ENCODE measurements at places on chromosomes 6 and 20.

DNA sequence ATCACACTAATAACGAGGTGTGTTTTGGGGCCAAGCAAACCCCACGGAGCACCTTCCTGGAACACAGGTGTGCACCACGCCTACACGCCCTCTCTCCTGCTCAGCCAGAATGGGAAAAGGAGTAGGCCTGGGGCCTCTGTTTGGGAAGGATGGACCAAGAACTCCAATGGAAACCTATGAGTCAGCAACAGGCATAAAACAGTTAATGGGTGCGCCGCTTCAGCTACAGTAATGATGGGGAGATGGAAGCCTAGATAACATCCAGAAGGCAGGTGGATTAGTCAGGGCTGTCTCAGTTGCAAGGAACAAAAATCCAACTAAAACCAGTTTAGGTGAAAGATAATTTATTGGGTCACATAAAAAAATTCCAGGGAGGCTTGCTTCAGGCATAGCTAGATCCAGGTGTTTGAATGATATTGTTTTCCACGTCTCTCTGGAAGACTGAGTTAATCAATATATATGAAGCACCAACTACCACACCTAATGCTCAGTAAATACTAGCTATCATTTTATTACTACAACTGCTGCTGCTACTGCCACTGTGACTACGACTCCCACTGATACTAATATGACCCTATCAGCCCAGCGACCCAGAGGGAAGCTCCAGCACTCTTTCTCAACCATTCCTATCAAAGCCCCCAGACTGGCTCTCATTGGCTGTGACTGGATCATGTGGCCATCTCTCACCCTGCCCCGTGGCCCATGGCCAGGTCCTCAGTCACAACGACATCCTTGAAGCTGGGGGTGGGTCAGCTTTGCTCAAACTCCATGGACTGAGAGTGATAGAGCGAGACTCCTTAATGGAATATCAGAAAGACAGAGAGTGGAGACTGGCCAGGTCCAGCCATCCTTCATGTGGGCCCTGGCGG is 155.2 kb upstream of the PTPN1 start:
- DNase-seq = no peak
- no peaks in the 10 kb centered on the region for H3K36me3 ChIP-seq
- peaks cover 20% of the 10 kb centered on the region for H3K4me1 ChIP-seq
- peaks cover 35% of the 10 kb centered on the region for H3K27me3 ChIP-seq

DNA sequence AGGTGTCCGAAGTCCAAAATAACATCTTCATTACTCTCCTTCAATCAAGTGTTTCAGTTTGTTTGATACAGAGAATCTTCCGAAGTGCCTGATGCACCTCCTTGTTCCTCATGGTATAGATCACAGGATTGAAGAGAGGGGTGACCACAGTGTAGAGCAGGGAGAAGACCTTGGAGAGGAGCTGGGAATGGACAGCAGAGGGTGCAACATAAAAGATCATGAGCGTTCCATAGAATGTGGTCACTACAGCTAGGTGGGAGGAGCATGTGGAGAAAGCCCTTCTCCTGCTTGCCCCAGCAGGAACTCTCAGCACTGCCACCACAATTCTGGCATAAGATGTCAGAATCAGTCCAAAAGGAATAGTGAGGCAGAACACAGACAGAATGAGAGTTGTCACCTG is 11.9 kb downstream of the OR12D1 start:
- no peaks in the 10 kb centered on the region for H3K36me3 ChIP-seq
- peaks cover 19% of the 10 kb centered on the region for H3K27me3 ChIP-seq
- DNase-seq = no peak
- no peaks in the 10 kb centered on the region for H3K4me1 ChIP-seq
- H3K27ac ChIP-seq = no peak overlapping the region

GRCh38 chr6:18268066-18268465 is 3.7 kb upstream of the DEK start:
- H3K27ac ChIP-seq = no peak overlapping the region
- H3K4me3 ChIP-seq = no peak overlapping the region
- peaks cover 11% of the 10 kb centered on the region for H3K4me1 ChIP-seq
- H3K36me3 ChIP-seq = peaks cover 6% of the 10 kb centered on the region

DNA sequence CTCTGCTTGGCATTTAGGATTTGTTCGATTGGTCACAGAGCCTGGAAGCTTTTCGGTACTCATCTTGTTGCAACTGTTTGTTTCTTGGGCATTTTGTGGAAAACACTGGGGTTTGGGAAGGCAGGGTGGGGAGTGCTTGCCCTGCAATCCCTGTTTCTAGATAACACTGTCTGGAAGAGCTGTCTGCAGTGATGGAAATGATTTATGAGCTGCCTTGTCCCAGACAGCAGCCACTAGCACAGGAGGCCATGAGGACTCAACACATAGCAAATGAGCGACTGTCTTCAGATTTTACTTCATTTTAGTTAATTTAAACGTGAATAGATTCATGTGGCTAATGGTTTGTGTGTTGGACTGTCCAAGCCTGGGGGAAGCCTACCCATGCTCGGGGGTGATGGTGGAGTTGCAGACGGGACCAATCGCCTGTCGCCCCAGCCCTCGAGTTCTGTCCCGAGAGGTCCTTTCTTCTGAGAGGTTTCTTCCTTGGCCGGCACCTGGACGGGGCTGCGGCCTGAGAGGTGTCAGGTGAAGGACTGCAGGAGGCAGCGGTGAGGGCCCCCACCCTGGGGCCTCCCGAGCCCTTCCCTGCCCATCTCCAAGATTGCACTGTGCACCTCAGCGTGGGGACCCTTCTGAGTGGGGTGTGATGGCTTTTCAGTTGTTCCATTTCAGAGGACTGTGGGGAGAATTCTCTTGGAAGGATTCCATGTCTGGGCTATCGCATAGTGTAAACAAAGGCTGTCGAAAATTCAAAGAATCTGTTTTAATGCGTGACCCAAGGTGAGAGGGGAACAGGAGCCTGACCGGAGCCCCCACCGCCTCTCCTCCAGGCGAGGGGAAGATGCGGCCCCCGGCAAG is 55.4 kb downstream of the SMOC2 start:
- no peak for DNase-seq
- H3K27me3 ChIP-seq = no peaks in the 10 kb centered on the region
- H3K36me3 ChIP-seq = no peaks in the 10 kb centered on the region
- H3K27ac ChIP-seq = no peak overlapping the region

DNA sequence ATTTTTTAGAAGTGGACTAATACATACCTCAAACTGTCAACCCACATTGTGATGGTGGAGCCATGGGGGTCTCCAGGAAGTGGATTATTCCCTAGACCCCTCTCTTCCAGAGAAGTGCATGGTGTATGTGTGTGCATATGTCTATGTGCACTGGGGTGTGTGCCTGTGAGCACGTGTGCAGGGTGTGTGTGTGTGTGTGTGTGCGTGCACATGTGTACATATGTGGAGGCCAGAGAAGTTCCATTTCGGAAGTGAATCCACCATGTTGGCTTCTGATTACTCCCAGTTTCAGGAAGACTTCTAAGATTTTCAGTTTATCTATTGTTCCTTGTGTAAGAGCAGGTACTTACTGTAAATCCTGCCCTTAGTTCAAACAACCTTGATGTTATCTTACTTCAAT is 208.5 kb upstream of the SULF2 start:
- peaks cover 6% of the 10 kb centered on the region for H3K27me3 ChIP-seq
- H3K4me3 ChIP-seq = no peak overlapping the region
- H3K27ac ChIP-seq = no peak overlapping the region

GRCh38 chr6:148857798-148858390 is 111.1 kb downstream of the UST start:
- H3K36me3 ChIP-seq = peaks cover 5% of the 10 kb centered on the region
- H3K4me3 ChIP-seq = no peak overlapping the region
- H3K27ac ChIP-seq = no peak overlapping the region

All from stimulated activated naive B cell treated with anti-CD40 and anti-IgM and Interleukin-4, amounts not matched to agents 10 μg/mL and 1 μg/mL and 100 μg/mL, for 72 hours (primary cell).